Dermis lymphatic vessel endothelial cell (primary cell): ENCODE measurements at places on chromosomes 2 and 18. TPM values are rescaled to one million over a fixed set of nuclear protein-coding genes. Genes with fewer than 3 reads are reported as not detected.

Gene TRIB2
- total RNA-seq: 63.1 and 83.0 TPM in 2 replicates

Gene IMMT
- total RNA-seq: 43.1 and 53.2 TPM in 2 replicates

Gene SCRN3
- total RNA-seq: 14.8 and 18.3 TPM in 2 replicates

Gene SCLY
- total RNA-seq: 7.6 and 11.2 TPM in 2 replicates

Gene SERPINB11
- total RNA-seq: not detected in 2 replicates

Gene CTIF
- total RNA-seq: 12.8 and 16.8 TPM in 2 replicates

Gene CXCR1
- total RNA-seq: not detected in 2 replicates

Gene RRM2
- 6.4 and 6.9 TPM in 2 replicates for total RNA-seq

Gene COLEC12
- 32.4 and 49.6 TPM in 2 replicates for total RNA-seq

Gene ALPI
- total RNA-seq: not detected in 2 replicates

Gene NMUR1
- 0.11 TPM in 1 of 2 replicates, not detected in the other for total RNA-seq

Gene DRC1
- total RNA-seq: not detected in 2 replicates

Gene CYTIP
- not detected in 2 replicates for total RNA-seq

Gene REG3G
- not detected in 2 replicates for total RNA-seq

Gene ASXL2
- total RNA-seq: 5.0 and 6.7 TPM in 2 replicates

Gene CFC1
- not detected in 2 replicates for total RNA-seq

Gene GBX2
- total RNA-seq: 0.52 and 0.87 TPM in 2 replicates

Gene SLC8A1
- 0.69 and 1.5 TPM in 2 replicates for total RNA-seq

Gene CSRNP3
- 0.76 and 0.95 TPM in 2 replicates for total RNA-seq

Gene LBX2
- 0.09 and 0.11 TPM in 2 replicates for total RNA-seq

Gene UGT1A1
- not detected in 2 replicates for total RNA-seq

Gene PLGLB1
- 0.11 and 1.7 TPM in 2 replicates for total RNA-seq

Gene RUFY4
- total RNA-seq: not detected in 2 replicates

Gene DNPEP
- 58.8 and 67.3 TPM in 2 replicates for total RNA-seq

Gene THSD7B
- total RNA-seq: not detected in 2 replicates

Gene KCNG2
- total RNA-seq: 0.43 and 0.69 TPM in 2 replicates

Gene GALNT3
- 0.11 and 0.17 TPM in 2 replicates for total RNA-seq

Gene MATN3
- total RNA-seq: 0.52 and 0.76 TPM in 2 replicates

Gene ABCG5
- total RNA-seq: not detected in 2 replicates

Gene ATP8B1
- total RNA-seq: 20.4 and 31.9 TPM in 2 replicates

Gene NLRC4
- total RNA-seq: not detected in 2 replicates

Gene IL37
- not detected in 2 replicates for total RNA-seq

Gene ANKRD62
- total RNA-seq: under 0.01 TPM in 1 of 2 replicates, not detected in the other

Gene EML4
- 15.0 and 31.1 TPM in 2 replicates for total RNA-seq

Gene GPAT2
- 0.60 and 2.6 TPM in 2 replicates for total RNA-seq

Gene MC2R
- total RNA-seq: not detected in 2 replicates

Gene SAG
- total RNA-seq: not detected in 2 replicates
